Activated T-cell treated with anti-CD3 and anti-CD28 coated beads, Interleukin-2, amount 50 U/mL, for 4 hours (primary cell): ENCODE measurements at places on chromosomes 16 and 17. TPM values are rescaled to one million over a fixed set of nuclear protein-coding genes. Genes with fewer than 3 reads are reported as not detected.

Gene ADAT1
- 47.1 TPM for total RNA-seq

Gene TBC1D3K
- total RNA-seq: not detected

DNA sequence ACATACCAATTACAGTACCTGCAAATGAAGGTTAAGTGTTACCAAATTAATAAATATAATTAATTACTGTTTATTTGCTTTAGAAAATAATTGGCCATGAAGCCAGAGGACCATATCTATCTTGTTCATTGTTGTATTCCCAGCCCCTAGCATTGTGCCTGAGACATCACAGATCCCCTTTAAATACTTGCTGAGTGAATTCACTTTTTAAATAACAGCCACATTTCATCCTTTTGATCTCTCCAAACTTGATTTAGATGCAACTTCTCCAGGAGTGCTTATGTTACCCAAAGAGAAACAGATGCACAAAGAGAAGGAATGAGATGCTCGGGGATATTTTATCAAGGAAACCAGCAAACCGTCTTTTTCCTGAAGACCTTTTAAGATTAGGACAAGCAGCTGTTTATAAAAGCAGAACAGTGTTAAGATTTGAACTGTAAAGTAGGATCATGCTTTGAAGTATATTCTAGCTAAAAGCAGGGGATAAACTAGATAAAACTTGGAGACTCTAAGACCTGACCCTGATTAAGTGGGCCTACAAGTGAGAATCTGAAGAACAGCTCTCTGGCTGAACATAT, 66.3 kb downstream of the CHD9 start:
- no peak for DNase-seq

DNA sequence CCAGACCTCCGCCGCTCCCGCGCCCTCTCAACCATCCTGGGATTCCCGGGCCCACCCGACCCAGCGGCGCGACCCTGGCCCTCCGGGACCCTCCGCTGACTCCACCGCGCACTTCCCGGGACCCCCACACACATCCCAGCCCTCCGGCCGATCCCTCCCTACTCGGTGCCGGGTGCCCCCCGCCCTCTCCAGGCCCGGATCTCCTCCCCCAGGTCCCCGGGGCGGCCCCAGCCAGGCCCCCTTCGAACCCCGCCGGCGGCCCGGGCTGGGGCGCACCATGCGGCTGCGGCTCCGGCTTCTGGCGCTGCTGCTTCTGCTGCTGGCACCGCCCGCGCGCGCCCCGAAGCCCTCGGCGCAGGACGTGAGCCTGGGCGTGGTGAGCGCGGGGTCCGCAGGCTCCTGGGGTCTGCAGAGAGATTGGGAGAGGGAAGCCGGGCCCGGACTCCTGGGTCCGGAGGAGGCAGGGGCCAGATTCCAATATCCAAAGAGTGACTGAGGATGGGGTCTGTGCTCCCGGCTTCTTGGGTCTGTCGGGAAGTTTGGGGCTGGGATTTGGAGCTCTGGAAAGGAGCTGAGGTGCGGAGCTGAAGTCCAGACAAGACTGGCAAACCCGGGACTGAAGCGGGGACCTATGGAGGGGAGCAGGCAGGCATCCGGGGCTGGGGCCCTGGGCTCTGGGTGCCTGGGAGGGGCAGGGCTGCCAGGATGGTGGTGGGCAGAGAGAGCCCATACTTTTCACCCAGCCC, 453 bp downstream of the MMP25 start:
- DNase-seq: no peak

DNA sequence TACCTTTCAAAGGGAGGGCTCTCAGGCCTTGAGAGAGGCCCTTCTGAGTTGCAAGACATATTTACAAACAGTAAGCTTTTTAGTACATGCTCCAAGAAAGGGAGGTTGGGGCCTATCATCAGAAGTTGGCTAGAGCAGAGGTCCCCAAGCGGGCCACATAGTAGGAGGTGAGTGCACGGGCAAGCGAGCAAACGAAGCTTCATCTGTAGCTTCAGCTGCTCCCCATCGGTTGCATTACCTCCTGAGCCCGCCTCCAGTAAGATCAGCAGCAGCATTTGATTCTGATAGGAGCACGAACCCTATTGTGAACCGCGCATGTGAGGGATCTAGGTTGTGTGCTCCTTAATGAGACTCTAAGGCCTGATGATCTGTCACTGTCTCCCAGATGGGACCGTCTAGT, 26.2 kb downstream of the PRDM7 start:
- DNase-seq: no peak

DNA sequence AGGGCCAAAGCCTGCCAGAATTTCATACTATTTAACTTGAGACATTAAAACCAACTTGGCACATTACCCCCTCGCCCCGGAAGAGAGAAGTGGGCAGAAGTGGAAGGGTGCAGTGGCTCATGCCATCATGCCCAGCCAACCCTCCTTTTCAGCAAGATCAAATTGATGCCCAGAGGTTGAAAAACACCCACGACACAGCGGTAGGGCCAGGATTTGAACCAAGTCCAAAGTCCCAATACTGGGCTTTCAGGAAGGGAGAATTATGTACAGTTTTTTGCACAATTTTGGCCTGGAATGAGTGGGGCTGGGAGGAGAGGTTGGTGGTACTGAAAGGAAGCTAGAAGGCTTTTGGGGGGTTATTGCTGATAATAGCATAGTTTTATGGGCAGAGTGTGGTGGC, 11.0 kb downstream of the PDP2 start:
- no peak for DNase-seq
